ENCODE measurements at places on chromosomes 13 and 19. TPM values are rescaled to one million over a fixed set of nuclear protein-coding genes. Genes with fewer than 3 reads are reported as not detected.

- H3K27me3 ChIP-seq, result no peaks in the 10 kb centered on the region
- H3K4me1 ChIP-seq, result no peaks in the 10 kb centered on the region
- H3K27ac ChIP-seq, result no peak within 1 kb of the TSS
- H3K36me3 ChIP-seq, result no peaks in the 10 kb centered on the region
- DNase-seq, result peak; percentile 23
Observed at GRCh38 chr19:35704218-35704617, at the start of gene ZBTB32. Gene ZBTB32 (plus strand): TSS chr19:35704558. CDS start chr19:35714627, 10,069 bp downstream.

The CD22 gene
- not detected for total RNA-seq

DNA sequence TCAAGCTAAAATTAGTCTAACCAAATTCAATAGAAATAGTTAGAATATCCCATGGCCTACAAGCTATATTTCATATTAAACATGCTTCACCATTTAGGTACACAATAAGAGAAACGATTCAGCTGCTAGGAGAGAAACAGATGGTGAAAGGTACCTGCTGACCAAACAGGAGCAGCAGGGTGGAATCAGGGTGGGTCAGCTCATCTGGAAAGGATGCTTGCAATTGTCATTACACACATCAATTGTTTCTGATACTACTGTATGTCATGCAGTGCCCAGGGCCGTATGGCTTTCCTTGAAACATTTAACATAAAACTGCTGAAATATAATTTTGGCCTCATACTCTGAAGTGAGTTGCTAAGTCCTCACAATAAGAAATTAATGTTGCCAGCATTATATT lies 776.0 kb downstream of the DACH1 start:
- no peaks in the 10 kb centered on the region for H3K4me1 ChIP-seq
- H3K36me3 ChIP-seq, result no peaks in the 10 kb centered on the region
- no peak overlapping the region for H3K27ac ChIP-seq
- no peaks in the 10 kb centered on the region for H3K27me3 ChIP-seq
- no peak overlapping the region for H3K4me3 ChIP-seq

DNA sequence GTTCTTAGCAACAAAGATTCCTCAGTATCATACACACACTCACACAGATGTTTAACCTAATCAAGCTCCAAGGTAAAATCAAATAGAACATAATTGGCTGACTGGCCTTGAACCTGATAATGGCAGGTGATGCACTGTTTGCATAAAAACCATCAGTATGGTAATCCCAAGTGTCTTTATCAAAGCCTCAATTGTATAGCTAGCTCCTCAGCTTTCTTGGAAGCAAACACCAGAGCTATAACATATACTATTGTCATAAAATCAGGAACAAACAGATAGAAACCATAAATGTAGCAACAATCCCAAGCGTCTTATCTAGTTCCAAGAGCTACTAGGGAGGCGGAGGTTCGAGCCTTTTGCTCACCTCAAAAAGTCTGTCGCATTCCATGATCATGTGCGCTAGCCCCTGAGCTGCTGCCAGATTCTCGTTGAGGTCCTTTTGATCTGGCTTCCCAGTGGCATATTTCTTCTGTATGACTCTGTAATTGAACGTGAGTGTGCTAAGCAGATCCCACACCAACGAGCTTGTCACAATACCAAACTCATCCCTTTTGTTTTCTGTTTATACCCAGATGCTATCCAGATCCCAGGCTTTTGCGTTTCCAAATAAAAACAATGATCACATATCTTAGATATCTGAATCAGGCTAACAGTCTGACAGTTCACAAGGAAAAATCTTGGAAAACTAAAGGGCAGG lies 95.3 kb downstream of the KL start:
- H3K36me3 ChIP-seq, result 0 out of 2 replicates have a peak, but pooled peaks cover 2% of the 10 kb centered on the region
- H3K4me1 ChIP-seq, result peaks cover 17% of the 10 kb centered on the region
- DNase-seq, result no peak
- no peaks in the 10 kb centered on the region for H3K27me3 ChIP-seq
- no peak overlapping the region for H3K4me3 ChIP-seq

- no peaks in the 10 kb centered on the region for H3K36me3 ChIP-seq
- H3K4me1 ChIP-seq, result peaks cover 5% of the 10 kb centered on the region
- no peaks in the 10 kb centered on the region for H3K27me3 ChIP-seq
- H3K27ac ChIP-seq, result peak overlapping the region; percentile 20
- DNase-seq, result peak; percentile 31
Observed at GRCh38 chr13:18921063-18921462, 260.6 kb downstream of the TUBA3C start.

DNA sequence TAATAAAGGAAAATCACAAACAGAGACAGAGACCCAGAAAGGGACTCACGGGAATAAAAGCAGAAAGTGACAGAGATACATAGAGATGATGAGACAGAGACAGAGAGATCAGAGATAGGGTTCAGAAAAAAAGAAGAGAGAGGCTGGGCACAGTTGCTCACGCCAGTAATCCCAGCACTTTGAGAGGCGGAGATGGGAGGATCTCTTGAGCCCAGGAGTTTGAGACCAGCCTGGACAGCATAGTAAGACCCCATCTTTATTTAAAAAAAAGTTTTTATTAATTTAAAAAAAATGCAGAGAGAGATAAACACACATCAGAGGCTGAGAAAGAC lies 19.4 kb upstream of the FOSB start:
- H3K4me3 ChIP-seq, result no peak overlapping the region
- peaks cover 27% of the 10 kb centered on the region for H3K4me1 ChIP-seq

The C19orf81 gene
- total RNA-seq, result 0.41 TPM

Data from Caco-2 (cell line).